ENCODE measurements at places on chromosomes 16 and 17.

GRCh38 chr17:792277-792676 is 10.1 kb downstream of the MRM3 start:
- DNase-seq = no peak

DNA sequence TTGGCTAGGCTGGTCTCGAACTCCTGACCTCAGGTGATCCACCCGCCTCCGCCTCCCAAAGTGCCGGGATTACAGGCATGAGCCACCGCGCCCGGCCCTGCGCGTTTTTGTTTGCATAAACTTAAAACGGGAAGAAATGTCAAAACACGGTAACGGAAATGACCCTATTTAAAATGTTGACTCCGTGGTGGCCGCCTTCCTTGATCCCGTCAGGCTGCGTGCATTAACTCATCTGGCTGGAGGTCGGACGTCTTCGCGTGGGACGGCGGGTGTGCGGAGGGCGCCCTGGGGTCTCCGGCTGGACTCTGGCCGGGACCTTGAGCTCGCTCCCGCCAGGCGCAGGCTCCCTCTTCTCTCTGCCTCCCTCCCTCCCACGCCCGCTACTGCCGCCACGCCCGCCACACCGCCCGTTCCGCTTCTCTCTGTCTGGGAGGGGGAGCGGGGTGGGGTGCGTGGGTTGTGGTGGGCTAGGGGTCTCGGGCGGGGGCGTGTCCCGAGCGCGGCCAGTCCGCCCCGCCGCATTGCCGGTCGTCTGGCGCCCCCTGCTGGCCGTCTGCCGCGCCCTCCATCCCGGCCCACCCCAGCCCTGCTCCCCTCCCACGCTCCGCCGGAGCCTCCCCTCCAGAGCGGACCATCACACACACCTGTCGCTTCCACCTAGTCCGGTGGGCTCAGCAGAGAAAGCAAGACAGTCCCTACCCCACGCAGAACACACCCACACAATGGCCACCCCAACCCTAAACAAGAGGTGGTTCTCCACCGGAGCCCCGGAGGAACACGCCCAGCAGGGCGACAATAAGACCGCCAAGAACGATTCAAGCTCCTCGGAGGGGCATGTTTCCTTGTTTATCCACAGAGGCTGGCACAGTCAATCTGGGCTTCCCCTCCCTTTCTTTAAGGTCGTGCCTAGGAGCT is 1.2 kb upstream of the CCDC42 start:
- no peak for DNase-seq

DNA sequence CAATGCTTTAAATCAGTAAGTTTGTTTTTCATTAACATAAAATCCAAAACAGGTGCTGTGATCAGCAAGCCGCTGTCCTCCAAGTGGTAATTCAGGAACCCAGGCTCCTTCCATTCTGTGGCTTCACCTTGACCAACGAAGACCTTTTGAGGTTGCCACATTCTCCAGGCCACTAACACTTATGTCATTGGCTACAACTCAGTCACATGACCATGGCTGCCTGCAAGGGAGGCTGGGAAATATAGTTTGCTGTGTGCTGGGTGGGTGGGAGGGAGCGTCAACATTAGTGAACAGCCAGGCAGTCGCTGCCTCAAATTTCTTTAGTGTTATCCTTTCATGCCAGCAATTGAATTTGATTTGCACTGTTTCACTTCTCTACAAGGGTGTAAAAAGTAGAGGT is 549.2 kb downstream of the MAF start:
- no peak for DNase-seq

GRCh38 chr17:82022310-82022980 is at the start of gene CENPX:
Gene CENPX (minus strand): TSS chr17:82022878. CDS start chr17:82022861, 17 bp downstream.
- no peak for DNase-seq

DNA sequence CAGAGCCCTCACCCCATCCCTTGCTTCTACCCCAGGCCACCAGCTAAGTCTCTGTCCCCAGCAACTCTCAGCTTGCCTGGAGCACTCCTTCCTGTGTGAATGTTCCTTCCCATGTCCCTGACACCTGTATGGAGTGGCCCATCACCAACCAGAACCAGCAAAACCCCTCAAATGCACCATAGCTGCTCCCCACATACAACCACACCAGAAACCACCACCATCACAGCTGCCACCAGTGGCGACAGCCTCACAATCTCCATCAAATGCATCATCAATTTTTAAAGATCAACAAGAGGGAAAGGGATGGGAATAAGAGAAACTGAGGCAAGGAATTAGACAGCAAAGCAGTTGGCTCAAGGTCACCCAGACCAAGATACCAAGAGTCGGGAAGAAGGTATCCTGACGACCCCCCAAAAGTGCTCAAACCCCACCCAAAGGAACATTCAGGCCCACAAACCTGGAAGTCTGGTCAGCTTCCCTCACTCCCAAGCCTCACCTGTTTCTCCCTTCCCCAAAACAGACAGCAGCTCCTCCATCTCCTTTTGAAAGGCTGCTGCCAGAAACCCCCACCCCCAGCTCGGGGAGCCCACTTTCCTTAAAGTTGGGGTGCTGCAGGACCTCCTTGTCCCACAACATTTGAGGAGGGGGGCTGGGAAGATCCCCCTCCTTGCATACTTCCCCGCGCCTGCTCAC is 1.8 kb downstream of the SRCIN1 start:
- no peak for DNase-seq

Data from esophagus muscularis mucosa (tissue), 4 donors.